ENCODE measurements at places on chromosomes 7 and 10. TPM values are rescaled to one million over a fixed set of nuclear protein-coding genes. Genes with fewer than 3 reads are reported as not detected.

Gene LRRC17
- total RNA-seq = 2.1 TPM

Gene OR2A42
- not detected for total RNA-seq

Gene HABP2
- not detected for total RNA-seq

Gene BAIAP2L1
- total RNA-seq = 25.9 TPM

Gene ACTL6B
- total RNA-seq = 0.33 TPM

Gene APBB1IP
- total RNA-seq = not detected

Gene GATA3
- total RNA-seq = 0.31 TPM

DNA sequence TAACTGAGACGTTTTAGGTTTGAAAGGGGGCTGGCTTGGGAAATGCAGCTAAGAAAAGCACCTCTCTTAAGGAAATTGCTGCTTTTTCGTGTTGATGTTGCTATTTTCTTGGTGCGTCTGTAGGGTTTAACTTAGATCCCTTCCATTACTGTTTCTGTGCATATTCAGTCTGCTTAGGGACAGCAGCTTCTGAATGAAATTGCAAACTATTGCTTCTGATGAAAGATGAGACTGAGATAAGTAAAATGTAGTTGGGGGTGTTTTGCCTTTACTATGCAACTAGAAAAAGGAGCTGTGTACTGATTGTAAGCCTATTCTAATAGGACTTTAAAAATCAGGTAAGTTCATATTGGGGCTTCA, 772 bp downstream of the HDAC9 start:
- peak overlapping the region; percentile 68 for H3K4me3 ChIP-seq
- H3K27me3 ChIP-seq = no peaks in the 10 kb centered on the region
- no peak for DNase-seq
- no peaks in the 10 kb centered on the region for H3K4me1 ChIP-seq
- H3K27ac ChIP-seq = no peak overlapping the region

DNA sequence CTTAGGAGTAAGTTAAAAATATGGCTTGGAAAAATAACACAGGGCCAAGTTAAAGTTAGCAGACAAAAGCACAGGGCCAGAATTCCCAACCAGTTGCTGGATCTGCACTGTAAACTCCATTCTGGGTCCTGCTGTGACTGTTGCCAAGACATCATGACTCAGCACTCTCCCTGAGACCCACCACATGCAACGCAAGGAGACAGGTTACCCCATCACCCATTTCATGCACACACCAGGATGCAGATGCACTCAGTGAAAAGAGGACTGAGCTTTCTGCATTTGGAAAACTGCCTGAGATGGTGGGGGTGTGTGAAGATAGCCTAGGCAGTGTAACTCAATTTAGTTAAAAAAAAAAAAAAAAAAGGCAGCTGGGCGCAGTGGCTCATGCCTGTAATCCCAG, 97.6 kb upstream of the ZNF438 start:
- DNase-seq = peak; percentile 49
- H3K4me1 ChIP-seq = peaks cover 5% of the 10 kb centered on the region

GRCh38 chr7:36159618-36160017, 6.6 kb downstream of the EEPD1 start:
- no peak for DNase-seq
- H3K4me1 ChIP-seq = 0 out of 2 replicates have a peak, but pooled peaks cover 3% of the 10 kb centered on the region
- H3K27me3 ChIP-seq = no peaks in the 10 kb centered on the region
- H3K4me3 ChIP-seq = no peak overlapping the region
- H3K36me3 ChIP-seq = peaks cover 7% of the 10 kb centered on the region

- no peaks in the 10 kb centered on the region for H3K4me1 ChIP-seq
- DNase-seq = no peak
- no peaks in the 10 kb centered on the region for H3K27me3 ChIP-seq
- H3K27ac ChIP-seq = no peak overlapping the region
Observed at GRCh38 chr10:4033341-4033896, 248.4 kb upstream of the KLF6 start.

DNA sequence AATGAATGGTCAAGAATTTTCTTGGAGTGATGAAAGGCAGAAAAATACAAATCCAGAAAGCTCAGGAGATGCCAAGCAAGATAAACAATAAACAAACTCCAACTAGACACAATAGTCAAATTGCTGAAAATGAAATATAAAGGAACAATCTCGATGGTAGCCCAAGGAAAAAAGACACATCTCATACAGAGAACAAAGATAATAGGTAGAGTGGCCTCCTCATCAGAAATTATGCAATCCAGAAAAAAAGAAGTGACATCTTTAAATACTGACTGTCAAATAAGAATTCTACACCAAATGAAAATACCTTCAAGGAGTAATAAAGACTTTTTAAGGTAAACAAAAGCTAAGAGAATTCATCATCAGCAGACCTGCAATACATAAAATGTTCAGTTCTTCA, 150.4 kb downstream of the ANK3 start:
- H3K36me3 ChIP-seq = no peaks in the 10 kb centered on the region
- DNase-seq = no peak
- H3K4me1 ChIP-seq = no peaks in the 10 kb centered on the region
- H3K27me3 ChIP-seq = no peaks in the 10 kb centered on the region
- no peak overlapping the region for H3K4me3 ChIP-seq
- no peak overlapping the region for H3K27ac ChIP-seq

- H3K36me3 ChIP-seq = peaks cover 2% of the 10 kb centered on the region
- no peak for DNase-seq
- no peak overlapping the region for H3K27ac ChIP-seq
- H3K27me3 ChIP-seq = no peaks in the 10 kb centered on the region
- H3K4me3 ChIP-seq = no peak overlapping the region
Observed at GRCh38 chr7:16348251-16348650, 73.1 kb downstream of the CRPPA start.

DNA sequence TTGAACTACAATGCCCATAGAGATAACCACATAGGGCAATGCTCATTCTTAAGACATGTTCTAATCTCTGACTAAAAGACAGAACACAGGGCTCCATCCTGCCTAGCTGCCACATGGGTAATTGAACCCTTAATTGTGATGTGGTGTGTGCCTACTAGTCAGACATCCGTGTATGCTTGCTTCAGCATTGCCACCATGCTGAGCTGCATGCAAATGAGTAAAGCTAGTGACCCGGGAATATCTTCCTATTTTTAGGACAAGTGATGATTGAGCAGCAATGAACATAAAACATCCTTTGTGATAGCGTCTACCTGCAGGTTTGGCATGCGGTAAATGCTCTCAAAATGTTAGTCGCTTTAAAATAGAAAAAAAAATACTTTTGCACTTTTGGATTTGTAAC, 115.8 kb downstream of the MAGI2 start:
- no peaks in the 10 kb centered on the region for H3K4me1 ChIP-seq
- H3K27ac ChIP-seq = no peak overlapping the region
- no peak for DNase-seq
- no peak overlapping the region for H3K4me3 ChIP-seq

DNA sequence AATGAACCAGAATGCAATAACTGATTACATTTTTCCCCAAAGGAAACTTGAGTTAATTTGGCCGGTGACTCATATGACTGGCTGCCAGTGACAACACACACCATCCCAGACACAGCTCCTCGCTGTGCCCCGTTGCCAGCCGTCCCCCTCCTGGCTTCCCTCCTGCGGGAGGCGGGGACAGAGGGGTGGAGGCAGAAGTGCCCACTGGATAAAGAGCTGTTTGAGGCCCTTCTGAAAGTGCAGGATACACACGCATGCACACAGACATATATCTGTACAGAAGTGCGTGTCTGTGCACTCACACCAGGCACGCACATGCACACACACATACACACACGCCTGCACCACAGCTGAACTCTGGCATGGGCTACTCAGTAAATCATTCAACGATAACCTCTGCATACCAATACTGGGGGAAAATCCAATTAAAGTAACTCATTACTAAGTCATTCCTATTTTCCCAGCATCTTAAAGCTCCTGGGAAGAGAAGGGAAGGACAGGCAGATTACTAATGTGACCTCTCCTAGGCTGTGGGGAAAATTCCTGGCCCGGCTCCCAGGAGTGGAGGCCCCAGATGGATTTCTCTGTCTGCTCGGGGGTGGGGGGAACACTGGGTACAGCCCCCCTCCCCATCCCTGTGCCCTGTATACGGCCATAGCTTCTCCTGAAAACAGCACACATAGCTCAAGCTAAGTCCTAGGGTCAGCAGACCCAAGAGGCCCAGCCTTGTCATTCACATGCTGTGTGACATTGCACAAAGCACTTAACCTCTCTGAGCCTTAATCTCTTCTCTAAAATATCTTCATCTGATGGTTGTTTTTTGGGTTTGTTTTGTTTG, 52.3 kb upstream of the MYL10 start:
- no peaks in the 10 kb centered on the region for H3K4me1 ChIP-seq
- no peak for DNase-seq
- H3K4me3 ChIP-seq = no peak overlapping the region
- no peaks in the 10 kb centered on the region for H3K27me3 ChIP-seq
- H3K27ac ChIP-seq = no peak overlapping the region
- H3K36me3 ChIP-seq = no peaks in the 10 kb centered on the region

DNA sequence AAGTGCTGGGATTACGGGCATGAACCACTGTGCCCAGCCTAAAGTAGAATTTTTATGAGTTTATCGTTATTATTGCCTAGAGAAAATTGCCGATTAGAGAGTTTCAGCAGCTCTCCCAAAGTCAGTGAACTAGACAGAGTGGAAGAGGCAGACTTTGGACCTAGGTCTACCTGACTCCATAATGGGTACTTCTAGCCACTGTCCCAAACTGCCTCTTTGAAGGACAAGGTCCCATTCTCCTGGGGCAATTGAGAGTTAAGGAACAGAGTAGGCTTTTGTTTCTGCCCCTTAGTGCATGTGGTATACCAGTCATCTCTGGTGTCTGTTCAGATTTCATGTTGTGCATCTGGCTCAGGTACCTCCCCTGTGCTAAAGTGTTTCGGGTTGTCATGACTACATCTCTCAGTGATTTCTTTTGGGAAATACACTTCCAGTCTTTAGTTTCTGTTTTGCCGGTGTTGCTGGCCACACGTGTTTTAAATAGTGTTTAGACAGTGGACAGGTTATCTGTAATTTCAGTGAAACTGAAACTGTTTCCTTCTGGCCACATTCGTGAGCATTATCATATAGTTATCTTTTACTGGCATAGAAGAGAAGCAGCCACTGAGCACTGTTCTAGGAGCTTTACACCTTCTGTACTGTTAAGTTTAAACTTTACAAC, 4.7 kb downstream of the TMEM236 start:
- no peak for DNase-seq
- no peak overlapping the region for H3K27ac ChIP-seq
- H3K27me3 ChIP-seq = peaks cover under 1% of the 10 kb centered on the region
- no peak overlapping the region for H3K4me3 ChIP-seq
- H3K36me3 ChIP-seq = no peaks in the 10 kb centered on the region
- no peaks in the 10 kb centered on the region for H3K4me1 ChIP-seq

- no peaks in the 10 kb centered on the region for H3K27me3 ChIP-seq
- no peak overlapping the region for H3K27ac ChIP-seq
- no peak for DNase-seq
- H3K4me3 ChIP-seq = no peak overlapping the region
Observed at GRCh38 chr7:133560900-133561299, 308.0 kb downstream of the EXOC4 start.

DNA sequence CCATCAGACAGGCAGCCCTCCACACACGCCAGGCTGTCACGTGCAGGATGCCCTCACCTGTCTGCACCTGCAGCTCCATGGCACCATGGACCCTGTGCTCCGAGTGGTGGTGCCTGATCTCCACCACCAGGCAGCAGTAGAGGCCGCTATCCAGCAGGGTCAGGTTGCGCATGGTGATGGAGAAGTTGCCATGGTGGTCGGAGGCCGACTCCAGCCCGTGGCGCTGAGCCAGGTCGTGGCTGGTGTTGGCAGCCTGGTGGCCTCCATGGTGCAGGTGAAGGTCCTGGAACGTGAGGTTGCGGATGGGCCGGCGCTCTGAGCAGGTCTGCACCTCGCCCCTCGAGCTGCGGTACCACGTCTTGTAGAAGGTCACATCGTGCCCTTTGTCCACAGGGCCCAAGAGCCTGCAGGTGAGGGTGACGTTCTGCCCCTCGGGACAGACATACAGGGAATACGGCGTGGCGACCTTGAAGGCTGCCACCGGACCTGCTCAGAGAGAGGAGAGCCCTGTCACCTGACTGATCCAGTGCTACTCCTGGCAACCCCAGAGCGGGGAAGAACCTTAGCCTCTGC, 11.7 kb downstream of the VSIR start:
- DNase-seq = peak; percentile 70
- no peak overlapping the region for H3K4me3 ChIP-seq
- no peak overlapping the region for H3K27ac ChIP-seq
- no peaks in the 10 kb centered on the region for H3K4me1 ChIP-seq
- no peaks in the 10 kb centered on the region for H3K27me3 ChIP-seq

- H3K27me3 ChIP-seq = peaks cover 16% of the 10 kb centered on the region
- H3K36me3 ChIP-seq = no peaks in the 10 kb centered on the region
- peak overlapping the region; percentile 78 for H3K4me3 ChIP-seq
- DNase-seq = no peak
- H3K27ac ChIP-seq = no peak overlapping the region
Observed at GRCh38 chr10:116743266-116744064, 1.1 kb upstream of the HSPA12A start.

DNA sequence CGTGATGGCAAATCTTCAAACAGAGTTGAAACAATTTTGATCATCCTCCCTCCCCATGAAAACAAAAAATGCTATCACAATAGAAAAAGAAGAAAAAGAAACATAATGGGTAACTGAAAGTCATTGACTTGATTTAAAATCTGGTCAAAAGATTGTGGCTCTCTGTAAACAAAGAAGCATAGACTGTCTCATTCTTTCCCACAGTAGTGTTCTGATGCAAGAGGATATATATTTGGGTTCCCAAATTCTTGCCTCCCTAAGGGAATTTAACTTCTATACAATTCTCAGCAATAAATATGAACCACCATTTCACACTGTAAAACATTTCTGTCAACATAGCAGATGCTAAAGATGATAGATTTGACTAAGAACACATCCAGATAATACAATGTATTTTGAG, 32.8 kb upstream of the MEOX2 start:
- 0 out of 2 replicates have a peak, but pooled peaks cover 5% of the 10 kb centered on the region for H3K4me1 ChIP-seq
- H3K4me3 ChIP-seq = no peak overlapping the region
- DNase-seq = no peak
- no peak overlapping the region for H3K27ac ChIP-seq

DNA sequence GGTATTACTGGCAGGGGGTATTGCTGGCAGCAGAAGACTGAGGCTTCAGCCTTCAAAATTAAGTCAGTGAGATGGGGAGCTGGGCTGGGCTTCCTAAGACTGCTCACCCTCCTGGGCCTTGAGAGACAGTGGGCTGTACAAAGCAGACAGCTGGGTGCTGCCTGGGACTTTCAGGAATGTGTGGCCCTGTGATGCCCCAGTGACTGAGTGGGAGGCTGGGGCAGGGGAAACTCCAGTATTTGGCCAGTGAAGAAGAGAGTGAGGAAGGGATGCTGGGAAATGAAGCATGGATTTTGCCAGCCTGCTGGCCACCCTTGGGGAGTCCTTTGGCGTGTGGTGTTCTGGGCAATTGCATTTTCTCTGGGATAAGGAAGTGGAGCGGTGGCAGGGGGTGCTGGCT, 442 bp downstream of the ANKRD2 start:
- H3K27ac ChIP-seq = no peak overlapping the region
- no peak for DNase-seq
- no peaks in the 10 kb centered on the region for H3K4me1 ChIP-seq
- no peak overlapping the region for H3K4me3 ChIP-seq

- H3K27ac ChIP-seq = no peak overlapping the region
- H3K27me3 ChIP-seq = no peaks in the 10 kb centered on the region
- no peak overlapping the region for H3K4me3 ChIP-seq
- H3K36me3 ChIP-seq = peaks cover 7% of the 10 kb centered on the region
- no peak for DNase-seq
- H3K4me1 ChIP-seq = no peaks in the 10 kb centered on the region
Observed at GRCh38 chr10:100182908-100183307, 2.9 kb downstream of the ERLIN1 start.

GRCh38 chr7:124489925-124490324, 275.7 kb downstream of the GPR37 start:
- no peak overlapping the region for H3K4me3 ChIP-seq
- no peak for DNase-seq
- no peaks in the 10 kb centered on the region for H3K4me1 ChIP-seq
- H3K27me3 ChIP-seq = no peaks in the 10 kb centered on the region

All from H9 (cell line).